ENCODE measurements at places on chromosomes 5 and 9.

DNA sequence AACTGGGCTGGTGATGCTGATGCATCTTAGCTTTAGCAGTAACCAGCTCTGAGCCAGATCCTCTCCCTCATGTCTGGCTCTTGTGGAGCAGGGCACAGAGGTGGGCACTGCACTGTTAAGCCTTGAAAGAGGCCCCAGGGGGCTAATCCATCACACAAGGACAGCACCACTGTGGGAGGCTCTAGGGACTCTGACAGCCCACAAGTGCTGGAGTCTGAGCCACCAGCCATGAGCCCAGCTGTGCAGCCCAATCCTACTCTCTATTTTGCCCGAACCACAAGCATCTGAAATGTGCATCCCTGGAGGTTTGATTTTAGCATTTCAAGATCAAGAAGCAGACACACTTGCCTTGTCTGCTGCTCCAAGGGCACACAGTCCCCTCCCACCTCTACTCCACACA is 407.1 kb upstream of the TRPC7 start:
- DNase-seq = no peak

DNA sequence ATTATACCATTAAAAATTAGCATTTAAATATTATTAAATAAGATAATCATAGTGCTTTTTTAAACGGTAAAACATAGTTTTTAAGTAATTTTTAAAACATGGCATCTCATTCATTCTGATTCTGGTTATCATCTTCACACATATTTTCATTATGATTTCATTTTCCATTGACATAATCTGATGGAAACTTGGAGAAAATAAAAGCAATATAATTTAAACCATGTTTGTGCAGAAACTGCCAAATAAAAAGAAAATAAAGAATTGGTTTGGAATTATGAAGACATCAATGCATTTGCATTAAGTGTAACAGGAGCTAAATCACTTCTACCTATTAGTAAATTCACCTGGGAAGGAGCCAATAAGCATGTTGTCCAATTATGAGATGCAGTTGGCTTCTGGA is 490.1 kb upstream of the CD180 start:
- no peak for DNase-seq

DNA sequence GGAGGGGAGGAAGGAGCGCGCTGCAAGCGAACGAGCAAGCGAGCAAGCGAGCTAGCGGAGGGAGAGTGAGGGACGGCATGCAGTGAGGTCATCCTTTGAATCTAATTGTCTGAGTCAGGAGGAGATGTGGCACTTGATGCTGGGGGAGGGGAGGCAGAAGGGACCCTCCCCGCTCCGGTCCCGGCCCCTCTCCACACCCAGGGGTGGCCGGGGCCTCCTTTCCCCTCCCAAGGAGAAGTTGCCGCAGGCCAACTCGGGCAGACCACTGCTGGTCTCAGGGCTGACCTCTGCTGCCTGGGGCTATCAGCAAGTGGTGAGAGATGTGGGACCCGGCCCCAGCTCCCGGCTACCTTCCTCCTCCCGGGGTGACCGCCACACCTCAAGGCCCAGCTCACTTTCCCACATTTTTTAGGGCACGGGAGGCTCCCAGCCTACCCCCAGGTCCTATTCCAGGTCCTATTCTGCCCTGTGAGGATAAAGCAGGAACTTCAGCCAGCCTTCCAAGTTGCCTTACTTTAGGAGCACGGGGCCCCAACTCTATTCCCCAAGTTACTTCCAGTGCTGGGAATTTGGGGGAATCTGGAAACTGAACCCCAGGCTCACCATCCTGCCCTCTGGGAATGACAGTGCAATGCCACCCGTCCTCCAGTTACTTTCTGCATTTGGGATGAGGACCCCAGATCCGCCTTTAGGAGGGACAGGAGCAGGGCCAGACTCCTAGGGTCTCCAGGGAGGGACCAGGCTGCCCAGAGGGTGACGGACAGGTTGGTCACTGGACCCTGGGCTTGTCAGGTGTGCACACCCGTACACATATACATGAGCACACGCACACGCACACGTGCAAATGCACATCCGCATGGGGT is 11.1 kb downstream of the CNTFR start:
- no peak for DNase-seq

GRCh38 chr9:117992006-117992405 is 287.8 kb downstream of the TLR4 start:
- DNase-seq = no peak

- DNase-seq = no peak
Observed at GRCh38 chr5:102547141-102548035, 48.6 kb upstream of the SLCO6A1 start.

- no peak for DNase-seq
Observed at GRCh38 chr9:92887880-92888338, 10.1 kb upstream of the ZNF484 start.

DNA sequence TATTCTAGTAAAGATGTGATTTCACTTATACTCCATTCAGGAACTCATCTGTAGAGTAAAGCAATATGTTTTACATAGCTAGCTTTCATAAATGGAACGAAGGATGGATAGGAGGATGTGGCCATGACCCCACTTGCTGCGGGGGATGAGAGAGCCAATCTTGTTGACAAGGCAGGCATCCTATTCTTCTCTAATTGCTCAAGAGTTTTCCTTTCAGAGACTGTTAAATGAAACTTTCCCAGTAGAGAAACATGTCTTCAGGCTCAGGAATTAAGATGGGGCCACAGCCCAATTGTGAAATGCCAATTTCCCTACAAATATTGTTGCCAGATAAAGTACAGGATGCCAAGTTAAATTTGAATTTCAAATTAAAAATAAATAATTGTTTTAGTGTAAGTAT is 196.2 kb upstream of the TUT7 start:
- DNase-seq = no peak

DNA sequence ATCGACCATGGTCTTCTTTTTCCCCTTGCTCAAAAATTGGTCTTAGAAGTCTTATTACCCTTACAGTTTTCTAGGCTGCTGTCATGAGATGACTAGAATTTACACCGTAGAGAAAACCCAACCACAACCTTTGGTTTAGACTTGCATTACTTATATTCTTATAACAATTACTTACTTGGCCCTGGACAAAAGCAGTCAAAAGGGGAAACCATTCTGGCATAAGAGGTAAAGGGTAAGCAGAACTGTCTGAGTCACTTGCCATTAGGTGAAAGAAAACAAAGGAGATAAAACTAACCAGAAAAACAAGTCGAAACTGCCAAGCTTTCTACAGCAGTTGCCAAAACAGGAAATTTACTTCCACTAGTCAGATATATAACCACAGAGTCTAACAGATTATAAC is 17.9 kb downstream of the TMEM245 start:
- DNase-seq = no peak
